ENCODE measurements at places on chromosomes 2 and 18.

GRCh38 chr2:100640431-100641124 is 77.8 kb downstream of the PDCL3 start:
- DNase-seq, result no peak

DNA sequence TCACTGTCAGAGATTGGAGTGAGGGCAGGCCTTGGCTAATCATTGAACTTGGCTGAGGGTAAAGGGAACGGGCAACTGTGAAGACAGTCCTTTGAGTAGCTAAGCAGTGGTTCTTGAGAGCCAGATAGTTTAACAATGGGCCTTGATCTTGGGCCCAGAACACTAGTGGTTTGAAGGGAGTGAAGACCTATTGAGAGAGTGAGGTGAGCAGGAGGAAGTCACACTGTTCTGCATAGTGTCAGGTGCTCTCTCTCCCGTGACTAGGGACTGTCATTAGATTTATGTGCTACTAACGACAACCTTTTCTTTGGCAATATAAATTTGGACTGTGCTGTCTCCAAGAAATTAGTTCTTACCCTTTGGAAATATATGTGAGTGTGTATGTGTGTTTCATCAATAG is 44.6 kb upstream of the ALMS1 start:
- no peak for DNase-seq

- DNase-seq, result no peak
These were observed 823 bp upstream of the RNU2-63P start for GRCh38 chr2:88016960-88017779.

DNA sequence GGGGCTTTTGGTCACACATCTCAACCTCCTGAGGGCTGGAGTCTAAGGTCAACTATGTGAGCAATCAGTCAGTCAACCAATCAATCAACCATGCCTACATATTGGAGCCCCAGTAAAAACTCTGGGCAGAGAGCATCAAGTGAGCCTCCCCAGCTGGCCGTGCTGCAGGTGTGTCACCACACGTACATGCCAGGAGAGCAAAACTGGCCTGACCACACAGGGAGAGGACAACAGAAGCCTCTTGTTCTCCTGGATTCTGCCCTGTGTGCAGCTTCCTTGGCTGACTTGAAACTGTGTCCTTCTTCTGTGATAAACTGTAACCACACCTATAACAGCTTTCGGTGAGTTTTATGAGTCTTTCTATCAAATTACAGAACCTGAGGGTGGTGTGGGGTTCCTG is 25.9 kb downstream of the GPR35 start:
- no peak for DNase-seq

GRCh38 chr2:186950694-186951093 is 101.7 kb upstream of the ZSWIM2 start:
- no peak for DNase-seq

DNA sequence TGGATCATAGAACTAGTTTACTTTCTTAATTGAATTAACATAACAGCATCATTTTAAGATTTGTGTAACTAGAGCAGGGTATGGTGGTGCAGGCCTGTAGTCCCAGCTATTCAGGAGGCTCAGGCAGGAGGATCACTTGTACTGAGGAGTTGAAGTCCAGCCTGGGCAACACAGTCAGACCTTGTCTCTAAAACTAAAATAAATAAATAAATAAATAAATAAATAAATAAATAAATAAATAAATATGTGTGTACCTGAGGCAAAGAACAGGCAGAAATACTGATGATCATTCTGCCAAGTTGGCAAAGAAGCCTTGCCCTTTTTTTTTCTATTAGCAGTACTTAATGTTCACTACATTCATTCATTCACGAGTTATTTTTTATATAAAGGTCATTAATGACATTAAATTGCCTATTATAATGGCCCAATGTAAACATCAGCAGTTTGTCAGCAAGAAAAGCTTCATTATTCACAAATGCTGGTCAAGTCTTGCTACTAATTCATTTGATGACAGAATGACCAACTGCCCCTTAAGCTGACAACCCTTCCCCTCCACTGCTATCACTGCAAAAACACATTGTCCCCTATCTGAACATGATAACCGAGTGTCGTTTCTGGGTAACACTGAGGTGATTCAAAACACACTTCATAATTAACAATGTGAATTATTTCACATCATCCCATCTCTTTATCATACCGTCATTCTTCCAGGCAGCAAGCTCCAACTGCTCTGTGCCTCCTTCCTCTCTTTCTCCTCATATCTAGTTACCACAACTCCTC is 39.0 kb downstream of the ARL5A start:
- no peak for DNase-seq

GRCh38 chr2:7620255-7620654 is 703.0 kb downstream of the RNF144A start:
- no peak for DNase-seq

- peak; percentile 3 for DNase-seq
These were observed 1.4 kb upstream of the HPCAL1 start for GRCh38 chr2:10300997-10301940.

GRCh38 chr2:134391751-134392160 is 137.9 kb downstream of the MGAT5 start:
- DNase-seq, result no peak

DNA sequence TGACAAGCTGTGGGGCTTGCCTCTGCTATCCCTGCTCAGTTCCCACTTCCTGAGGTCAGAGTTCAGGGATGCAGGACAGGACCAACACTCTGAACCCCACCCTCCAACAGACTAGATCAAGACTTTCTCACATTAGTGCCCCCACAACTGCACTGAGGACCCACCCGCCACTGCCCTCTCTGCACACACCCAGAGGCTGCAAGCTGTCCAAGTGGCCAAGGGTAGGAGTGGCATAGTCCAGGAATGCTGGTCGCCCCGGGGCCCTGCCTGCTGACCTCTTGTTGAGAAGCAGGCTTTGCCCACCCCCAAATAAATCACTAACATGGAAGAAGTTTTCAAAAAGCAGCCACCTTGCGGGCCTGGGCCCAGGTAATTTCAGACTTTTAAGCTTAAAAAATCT is 5.5 kb upstream of the KIF1A start:
- DNase-seq, result no peak

DNA sequence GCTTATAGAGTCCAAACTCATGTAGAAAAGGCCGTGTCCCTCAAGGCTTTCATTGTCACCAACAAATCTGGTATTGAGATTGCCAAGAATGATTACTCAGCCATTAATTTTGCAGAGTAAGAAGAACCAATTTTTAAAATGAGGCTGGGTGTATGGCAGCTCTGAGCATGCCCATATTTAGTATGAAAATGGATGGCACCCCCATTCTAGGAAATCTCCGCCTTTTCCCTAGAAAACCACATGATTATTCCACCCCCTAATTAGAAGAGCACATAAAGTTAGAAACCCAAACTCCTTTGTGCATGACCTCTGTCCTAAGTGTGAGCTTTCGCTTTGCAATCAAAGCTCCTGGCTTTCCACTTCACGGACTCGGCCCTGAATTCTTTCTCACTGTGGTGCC is 14.1 kb upstream of the TXNL4A start:
- no peak for DNase-seq

- no peak for DNase-seq
These were observed 365.9 kb upstream of the GALNT5 start for GRCh38 chr2:156891609-156892008.

- DNase-seq, result no peak
These were observed 4.6 kb downstream of the ATG16L1 start for GRCh38 chr2:233256048-233256447.

DNA sequence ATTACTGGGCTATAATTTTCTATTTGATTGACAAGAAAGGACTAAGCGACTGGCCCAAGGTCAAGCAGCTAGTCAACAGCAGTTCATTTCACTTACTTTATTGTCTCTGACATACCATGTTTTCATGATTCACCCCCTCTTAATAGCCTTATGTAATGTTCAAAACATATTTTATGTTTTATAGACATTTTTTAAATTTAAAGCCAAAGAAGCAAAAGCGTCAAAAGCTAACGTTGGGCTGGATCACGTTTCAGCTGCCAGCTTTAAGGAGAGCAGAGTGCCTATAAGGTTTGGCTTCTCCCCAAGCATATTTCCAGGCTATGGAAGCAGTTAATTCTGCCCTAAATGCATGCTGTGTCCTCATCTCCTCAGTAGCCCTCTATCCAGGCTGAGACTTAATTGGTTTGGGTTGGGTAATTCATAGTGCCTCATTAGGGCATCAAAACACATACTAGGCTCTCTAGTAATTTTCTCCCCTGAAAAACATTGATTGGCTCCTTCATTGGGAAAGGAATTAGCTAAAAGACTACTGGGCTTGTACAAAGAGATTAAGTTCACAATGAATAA is 94.8 kb upstream of the CREB1 start:
- no peak for DNase-seq

All from memory B cell (primary cell).